ENCODE measurements at places on chromosomes 2 and 18.

GRCh38 chr2:180021850-180022249 lies 14.8 kb upstream of the CWC22 start:
- H3K4me1 ChIP-seq: no peaks in the 10 kb centered on the region
- no peak for DNase-seq
- no peaks in the 10 kb centered on the region for H3K36me3 ChIP-seq
- H3K27me3 ChIP-seq: no peaks in the 10 kb centered on the region
- H3K4me3 ChIP-seq: no peak overlapping the region
- H3K27ac ChIP-seq: no peak overlapping the region

DNA sequence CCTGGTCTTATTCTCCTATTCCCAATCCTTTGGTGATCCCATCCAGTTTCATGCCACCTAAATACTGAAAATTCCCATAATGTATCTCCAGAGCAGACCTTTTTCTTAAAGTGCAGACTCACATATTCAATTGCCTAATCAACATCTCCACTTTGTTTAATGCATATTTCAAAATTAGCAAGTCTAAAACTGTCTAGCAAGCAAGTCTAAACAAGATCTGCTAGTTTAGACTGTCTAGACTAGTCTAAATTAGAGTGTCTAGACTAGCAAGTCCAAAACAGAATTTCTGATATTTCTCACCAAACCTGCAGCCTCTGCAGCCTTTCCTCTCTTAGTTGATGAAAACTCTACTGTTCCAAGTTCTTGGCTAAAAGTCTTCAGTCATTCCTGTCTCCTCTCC lies 44.6 kb downstream of the THUMPD2 start:
- no peak overlapping the region for H3K4me3 ChIP-seq
- peaks cover 13% of the 10 kb centered on the region for H3K4me1 ChIP-seq
- peak; percentile 39 for DNase-seq
- H3K27ac ChIP-seq: no peak overlapping the region
- no peaks in the 10 kb centered on the region for H3K36me3 ChIP-seq

- no peaks in the 10 kb centered on the region for H3K27me3 ChIP-seq
- DNase-seq: peak; percentile 28
Measured at GRCh38 chr2:26562811-26563645, 78.1 kb downstream of the CIB4 start.

DNA sequence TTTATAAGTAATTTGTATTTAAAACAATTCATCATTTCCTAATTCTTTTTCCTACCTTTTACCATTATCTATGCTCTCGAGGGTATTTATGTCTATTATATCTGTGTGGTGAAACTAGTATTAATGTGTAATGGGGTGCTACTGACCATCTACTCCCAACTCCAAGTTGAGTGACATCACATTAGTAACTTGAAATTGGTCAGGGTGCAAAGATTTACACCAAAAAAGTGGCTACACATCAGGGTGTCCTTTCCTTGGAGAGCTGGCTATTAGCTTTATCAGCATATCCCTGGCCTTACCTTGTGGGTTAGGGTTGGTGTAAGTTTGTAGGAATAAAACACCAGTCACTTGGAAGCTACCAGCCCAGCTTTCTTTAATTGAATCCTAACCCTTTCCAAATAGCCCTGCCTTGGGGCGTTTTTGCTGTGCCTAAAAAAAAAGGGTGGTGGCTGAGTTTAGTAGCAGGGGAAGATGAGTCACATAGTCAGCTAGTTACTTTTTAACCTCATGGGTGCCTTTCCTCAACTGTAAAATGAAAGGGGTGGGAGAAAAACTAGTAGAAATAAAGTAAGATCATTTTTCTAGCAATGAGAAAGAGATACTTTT lies 14.0 kb downstream of the ANXA4 start:
- no peaks in the 10 kb centered on the region for H3K27me3 ChIP-seq
- no peak overlapping the region for H3K4me3 ChIP-seq
- peak; percentile 79 for DNase-seq

DNA sequence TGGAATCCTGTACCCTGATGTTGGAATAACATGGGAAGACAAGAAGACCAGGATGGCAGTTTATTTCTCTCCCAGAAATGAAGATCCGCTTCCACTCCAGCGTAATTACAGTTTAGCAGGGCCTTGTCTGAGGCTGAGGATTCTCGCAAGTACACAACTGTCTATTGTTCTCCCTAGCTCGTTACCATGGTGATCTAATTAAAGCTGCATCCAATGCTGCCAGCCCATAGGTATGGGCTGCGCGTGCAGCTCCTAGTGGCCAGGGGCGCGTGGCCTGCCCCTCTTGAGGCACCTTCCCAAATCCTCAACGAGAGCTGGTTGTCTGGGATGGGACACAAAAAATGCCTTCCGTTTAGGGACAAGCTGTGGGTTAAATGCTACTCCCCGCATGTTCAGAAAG lies 344.9 kb downstream of the CYRIA start:
- peaks cover 42% of the 10 kb centered on the region for H3K4me1 ChIP-seq
- DNase-seq: no peak
- no peaks in the 10 kb centered on the region for H3K36me3 ChIP-seq
- no peak overlapping the region for H3K27ac ChIP-seq

- H3K27me3 ChIP-seq: no peaks in the 10 kb centered on the region
- no peak overlapping the region for H3K27ac ChIP-seq
- DNase-seq: no peak
- H3K4me1 ChIP-seq: no peaks in the 10 kb centered on the region
- no peak overlapping the region for H3K4me3 ChIP-seq
Measured at GRCh38 chr18:79617511-79618500, 61.8 kb upstream of the CTDP1 start.

DNA sequence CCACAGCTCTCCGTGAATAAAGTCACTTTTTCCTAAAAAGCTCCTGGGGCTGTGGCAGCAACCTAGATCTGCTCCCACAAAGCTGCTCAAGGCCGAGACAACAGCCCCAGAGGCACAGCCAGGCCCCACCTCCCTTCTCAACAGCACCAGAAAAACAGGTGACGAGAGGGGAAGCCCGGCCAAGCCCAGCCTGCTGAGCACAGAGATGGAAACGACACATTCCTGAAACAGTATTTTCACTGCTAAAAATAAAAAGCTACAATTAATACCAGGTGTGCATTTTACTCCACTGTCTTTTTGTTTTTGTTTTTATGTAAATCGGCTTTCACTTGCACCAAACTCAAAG lies 199.3 kb downstream of the HDAC4 start:
- H3K4me1 ChIP-seq: no peaks in the 10 kb centered on the region
- H3K36me3 ChIP-seq: no peaks in the 10 kb centered on the region
- H3K4me3 ChIP-seq: no peak overlapping the region
- H3K27ac ChIP-seq: no peak overlapping the region
- DNase-seq: no peak

- no peaks in the 10 kb centered on the region for H3K4me1 ChIP-seq
- no peak overlapping the region for H3K27ac ChIP-seq
- H3K4me3 ChIP-seq: no peak overlapping the region
Measured at GRCh38 chr2:149115781-149116180, 77.3 kb downstream of the LYPD6B start.

- H3K27me3 ChIP-seq: no peaks in the 10 kb centered on the region
- no peaks in the 10 kb centered on the region for H3K4me1 ChIP-seq
- H3K36me3 ChIP-seq: no peaks in the 10 kb centered on the region
- no peak overlapping the region for H3K4me3 ChIP-seq
- no peak for DNase-seq
Measured at GRCh38 chr2:225764346-225764745, 364.8 kb downstream of the NYAP2 start.

GRCh38 chr2:169694894-169695260 lies 608 bp downstream of the PHOSPHO2 start:
- H3K27ac ChIP-seq: no peak overlapping the region
- no peaks in the 10 kb centered on the region for H3K4me1 ChIP-seq
- no peaks in the 10 kb centered on the region for H3K27me3 ChIP-seq
- peaks cover 2% of the 10 kb centered on the region for H3K36me3 ChIP-seq
- DNase-seq: no peak

DNA sequence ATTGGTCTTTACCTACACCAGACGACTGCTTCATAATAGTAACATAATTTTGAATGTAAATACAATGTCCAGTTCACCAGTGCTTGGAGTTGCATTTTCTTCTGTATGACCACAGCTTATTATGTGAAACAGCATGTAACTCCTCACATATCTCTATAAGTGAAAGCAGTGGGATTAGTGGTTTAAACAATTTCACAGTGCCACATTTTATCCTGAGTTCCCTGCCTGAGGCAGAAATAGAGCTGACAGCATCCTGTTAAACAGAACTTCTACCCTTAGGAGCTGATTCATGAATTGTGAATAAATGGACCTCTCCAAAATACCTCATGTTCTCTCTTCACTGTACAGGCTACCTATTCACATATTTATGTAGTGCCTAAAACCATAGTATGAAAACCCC lies 542.3 kb upstream of the VWC2L start:
- no peaks in the 10 kb centered on the region for H3K36me3 ChIP-seq
- H3K27me3 ChIP-seq: no peaks in the 10 kb centered on the region
- DNase-seq: no peak
- no peak overlapping the region for H3K4me3 ChIP-seq

GRCh38 chr2:50196775-50197480 lies 835.0 kb downstream of the NRXN1 start:
- no peak for DNase-seq
- H3K4me3 ChIP-seq: no peak overlapping the region
- H3K4me1 ChIP-seq: no peaks in the 10 kb centered on the region
- no peaks in the 10 kb centered on the region for H3K36me3 ChIP-seq
- no peaks in the 10 kb centered on the region for H3K27me3 ChIP-seq
- no peak overlapping the region for H3K27ac ChIP-seq

GRCh38 chr2:11396467-11397445 lies 52.3 kb upstream of the ROCK2 start:
- DNase-seq: no peak
- no peak overlapping the region for H3K4me3 ChIP-seq
- no peaks in the 10 kb centered on the region for H3K36me3 ChIP-seq
- H3K4me1 ChIP-seq: peaks cover 12% of the 10 kb centered on the region
- H3K27me3 ChIP-seq: no peaks in the 10 kb centered on the region

- no peaks in the 10 kb centered on the region for H3K36me3 ChIP-seq
- no peak overlapping the region for H3K4me3 ChIP-seq
- no peaks in the 10 kb centered on the region for H3K4me1 ChIP-seq
Measured at GRCh38 chr2:10141736-10142639, 19.4 kb downstream of the RRM2 start.

- H3K27ac ChIP-seq: no peak overlapping the region
- DNase-seq: peak; percentile 55
- H3K27me3 ChIP-seq: no peaks in the 10 kb centered on the region
- H3K4me3 ChIP-seq: no peak overlapping the region
- H3K4me1 ChIP-seq: no peaks in the 10 kb centered on the region
- H3K36me3 ChIP-seq: no peaks in the 10 kb centered on the region
Measured at GRCh38 chr18:53906681-53907080, 317.8 kb downstream of the MBD2 start.

DNA sequence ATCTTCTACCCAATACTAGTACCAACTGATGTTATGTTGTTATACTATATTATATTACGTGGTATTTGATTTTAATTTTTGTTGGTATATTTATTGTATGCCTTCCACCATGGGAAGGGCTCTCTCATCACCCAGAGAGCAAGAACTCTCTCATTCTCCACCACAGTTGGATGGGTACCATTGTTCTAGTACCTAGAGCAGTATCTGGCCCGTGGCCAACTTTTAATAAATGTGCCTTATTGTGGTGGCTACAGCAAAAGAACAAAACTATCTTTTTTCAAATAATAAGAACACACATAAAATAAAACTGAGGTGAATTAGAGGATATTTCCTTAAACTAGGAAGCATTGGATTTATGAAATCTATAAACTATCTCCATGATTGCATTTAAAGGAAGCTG lies 71.8 kb downstream of the PID1 start:
- no peak overlapping the region for H3K27ac ChIP-seq
- no peak overlapping the region for H3K4me3 ChIP-seq
- H3K27me3 ChIP-seq: no peaks in the 10 kb centered on the region
